ENCODE measurements at places on chromosomes 6 and 20. TPM values are rescaled to one million over a fixed set of nuclear protein-coding genes. Genes with fewer than 3 reads are reported as not detected.

DNA sequence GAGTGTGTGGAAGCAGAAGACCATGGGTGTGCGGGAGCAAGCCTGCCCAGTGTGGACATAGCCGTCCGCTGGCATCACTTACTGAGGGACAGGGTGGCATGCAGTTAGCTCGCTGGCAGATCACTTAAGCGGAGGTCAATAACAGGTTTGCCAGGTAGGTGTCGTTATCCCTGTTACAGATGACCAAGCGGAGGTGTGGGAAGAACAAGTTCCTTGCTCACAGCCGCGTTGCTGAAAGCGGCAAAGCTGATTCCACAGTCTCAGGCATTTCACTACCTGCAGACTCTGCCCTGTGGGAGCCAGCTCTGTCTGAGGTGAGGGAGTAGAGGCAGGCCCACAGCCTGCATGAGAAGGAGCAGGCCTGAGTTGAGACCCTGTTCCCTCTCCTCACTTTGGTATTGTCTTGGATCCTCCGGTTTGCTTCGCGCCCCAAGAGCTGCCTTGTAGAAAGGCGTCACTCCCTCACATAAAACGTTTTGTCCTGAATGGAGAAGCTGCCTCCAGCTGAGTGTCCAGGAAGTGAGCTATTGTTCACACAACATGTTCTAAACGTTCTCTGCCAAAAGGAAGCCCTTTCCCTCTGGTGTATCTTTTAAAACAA, 96.9 kb downstream of the TCP11 start:
- no peak for DNase-seq
- H3K27me3 ChIP-seq, result no peaks in the 10 kb centered on the region
- H3K4me3 ChIP-seq, result no peak overlapping the region
- H3K27ac ChIP-seq, result no peak overlapping the region
- peaks cover 16% of the 10 kb centered on the region for H3K4me1 ChIP-seq

DNA sequence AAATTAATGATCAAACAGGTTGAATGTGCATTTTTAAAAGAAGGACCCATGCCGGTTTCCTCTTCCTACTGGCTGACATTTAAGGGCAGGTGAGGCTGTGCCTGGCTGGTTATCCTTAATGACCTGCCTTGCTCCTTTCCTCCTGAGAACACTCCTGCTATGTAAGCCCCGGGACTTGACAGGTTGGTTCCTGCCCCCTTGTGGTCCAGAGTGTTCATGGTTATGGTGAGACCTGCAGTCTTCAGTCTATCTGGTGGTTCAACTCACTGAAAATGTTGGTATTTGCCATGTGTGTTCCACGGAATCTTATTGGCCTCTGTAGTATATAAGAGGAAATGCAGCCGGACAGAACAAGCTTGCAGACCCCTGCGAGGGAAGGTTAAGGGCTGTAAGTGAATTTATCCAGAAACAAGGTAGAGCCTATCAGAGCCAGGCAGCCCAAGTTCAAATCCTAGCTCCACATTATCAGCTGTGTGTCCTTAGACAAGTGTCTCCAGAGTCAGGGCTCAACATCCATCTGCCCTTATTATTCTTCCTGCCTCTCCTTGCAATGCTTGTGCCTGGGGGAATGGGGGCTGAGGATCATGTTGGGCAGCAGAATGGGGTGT, 5.2 kb upstream of the BPIFA3 start:
- no peak overlapping the region for H3K4me3 ChIP-seq
- H3K27me3 ChIP-seq, result peaks cover 61% of the 10 kb centered on the region
- DNase-seq, result no peak

- peak overlapping the region; percentile 96 for H3K27ac ChIP-seq
- H3K27me3 ChIP-seq, result no peaks in the 10 kb centered on the region
- DNase-seq, result peak; percentile 52
- peaks cover 2% of the 10 kb centered on the region for H3K36me3 ChIP-seq
- peak overlapping the region; percentile 98 for H3K4me3 ChIP-seq
Measured at GRCh38 chr6:31822036-31822821, 5.3 kb upstream of the HSPA1B start.

GRCh38 chr20:37540001-37540400, 12.3 kb upstream of the BLCAP start:
- no peaks in the 10 kb centered on the region for H3K36me3 ChIP-seq
- peaks cover 3% of the 10 kb centered on the region for H3K4me1 ChIP-seq
- peaks cover 32% of the 10 kb centered on the region for H3K27me3 ChIP-seq
- H3K27ac ChIP-seq, result no peak overlapping the region
- H3K4me3 ChIP-seq, result no peak overlapping the region

GRCh38 chr6:39207416-39208222, 21.7 kb downstream of the KCNK5 start:
- no peak overlapping the region for H3K4me3 ChIP-seq
- no peak overlapping the region for H3K27ac ChIP-seq
- DNase-seq, result no peak
- peaks cover 13% of the 10 kb centered on the region for H3K4me1 ChIP-seq
- no peaks in the 10 kb centered on the region for H3K36me3 ChIP-seq
- peaks cover 5% of the 10 kb centered on the region for H3K27me3 ChIP-seq

- H3K36me3 ChIP-seq, result no peaks in the 10 kb centered on the region
- no peak overlapping the region for H3K27ac ChIP-seq
- H3K4me3 ChIP-seq, result no peak overlapping the region
- peaks cover 9% of the 10 kb centered on the region for H3K27me3 ChIP-seq
- H3K4me1 ChIP-seq, result no peaks in the 10 kb centered on the region
Measured at GRCh38 chr20:9928955-9929354, 90.1 kb upstream of the PAK5 start.

DNA sequence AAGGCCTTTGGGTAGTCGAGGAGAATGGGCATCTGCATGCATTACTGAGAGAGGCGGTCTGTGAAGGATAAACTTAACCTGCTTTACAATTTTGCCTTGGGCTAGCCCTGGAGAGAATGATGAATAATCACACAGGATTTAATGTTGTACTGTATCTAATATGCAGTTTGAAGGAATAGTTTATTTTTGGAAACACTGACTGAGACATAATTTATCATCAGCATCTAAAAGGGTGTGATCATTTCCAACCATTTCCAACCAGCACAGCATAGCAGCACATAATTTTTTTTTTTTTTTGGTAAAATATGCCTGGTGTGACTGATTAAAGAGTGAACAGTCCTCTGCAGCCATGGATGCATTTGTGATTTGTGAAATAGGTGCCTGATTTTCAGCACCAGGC, 519.5 kb downstream of the PHF3 start:
- H3K4me3 ChIP-seq, result no peak overlapping the region
- H3K4me1 ChIP-seq, result no peaks in the 10 kb centered on the region
- no peaks in the 10 kb centered on the region for H3K36me3 ChIP-seq
- H3K27ac ChIP-seq, result no peak overlapping the region

Gene CPNE5
- total RNA-seq, result 16.0 TPM

Gene TCF15
- not detected for total RNA-seq

Gene KIF25
- not detected for total RNA-seq

- peaks cover 34% of the 10 kb centered on the region for H3K4me1 ChIP-seq
- peaks cover 3% of the 10 kb centered on the region for H3K36me3 ChIP-seq
- H3K27ac ChIP-seq, result peak overlapping the region; percentile 89
- no peak for DNase-seq
Measured at GRCh38 chr6:35681298-35681697, 7.4 kb downstream of the FKBP5 start.

- H3K4me1 ChIP-seq, result peaks cover 6% of the 10 kb centered on the region
- no peak overlapping the region for H3K27ac ChIP-seq
- DNase-seq, result no peak
Measured at GRCh38 chr6:133697185-133697584, 191.7 kb upstream of the TCF21 start.

DNA sequence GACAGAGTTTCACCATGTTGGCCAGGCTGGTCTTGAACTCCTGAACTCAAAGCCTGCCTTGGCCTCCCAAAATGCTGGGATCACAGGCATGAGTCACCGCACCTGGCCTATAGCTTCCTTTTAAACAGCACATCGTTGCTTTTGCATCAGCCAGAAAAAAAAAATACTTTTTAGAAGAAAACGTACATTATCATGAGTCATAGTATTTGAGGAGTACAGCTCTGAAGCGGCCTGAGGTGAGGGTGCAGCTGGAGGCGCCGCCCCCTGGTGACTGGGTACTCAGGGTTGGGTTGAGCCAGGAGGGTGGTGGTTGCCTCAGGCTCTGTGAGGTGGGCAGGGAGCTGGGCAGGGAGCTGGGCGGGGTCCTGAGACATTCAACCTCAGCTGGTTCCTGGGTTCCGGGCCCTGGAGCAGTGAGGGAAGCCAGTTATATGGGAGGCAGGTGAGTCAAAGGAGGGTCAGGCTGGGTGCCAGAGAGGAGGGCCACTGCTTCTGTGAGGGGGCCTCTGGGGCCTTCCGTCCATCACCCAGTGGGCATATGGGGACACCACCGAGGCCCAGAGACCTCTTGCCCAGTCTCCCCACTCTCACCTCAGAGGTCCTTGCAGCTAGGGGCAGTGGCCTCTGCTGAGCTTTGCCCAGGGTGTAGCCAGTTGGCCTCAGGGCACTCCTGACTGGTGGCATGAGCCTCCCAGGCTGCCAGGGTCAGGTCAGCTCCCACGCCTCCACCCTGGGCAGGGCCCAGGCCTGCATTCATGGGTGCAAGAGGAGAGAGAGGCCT, 11.7 kb upstream of the ID1 start:
- H3K27ac ChIP-seq, result no peak overlapping the region
- peaks cover 18% of the 10 kb centered on the region for H3K27me3 ChIP-seq
- DNase-seq, result no peak

Gene TAPBP
- 269 TPM for total RNA-seq

Gene SLC17A3
- 1.3 TPM for total RNA-seq

Gene NMBR
- total RNA-seq, result not detected

Gene C20orf141
- not detected for total RNA-seq

DNA sequence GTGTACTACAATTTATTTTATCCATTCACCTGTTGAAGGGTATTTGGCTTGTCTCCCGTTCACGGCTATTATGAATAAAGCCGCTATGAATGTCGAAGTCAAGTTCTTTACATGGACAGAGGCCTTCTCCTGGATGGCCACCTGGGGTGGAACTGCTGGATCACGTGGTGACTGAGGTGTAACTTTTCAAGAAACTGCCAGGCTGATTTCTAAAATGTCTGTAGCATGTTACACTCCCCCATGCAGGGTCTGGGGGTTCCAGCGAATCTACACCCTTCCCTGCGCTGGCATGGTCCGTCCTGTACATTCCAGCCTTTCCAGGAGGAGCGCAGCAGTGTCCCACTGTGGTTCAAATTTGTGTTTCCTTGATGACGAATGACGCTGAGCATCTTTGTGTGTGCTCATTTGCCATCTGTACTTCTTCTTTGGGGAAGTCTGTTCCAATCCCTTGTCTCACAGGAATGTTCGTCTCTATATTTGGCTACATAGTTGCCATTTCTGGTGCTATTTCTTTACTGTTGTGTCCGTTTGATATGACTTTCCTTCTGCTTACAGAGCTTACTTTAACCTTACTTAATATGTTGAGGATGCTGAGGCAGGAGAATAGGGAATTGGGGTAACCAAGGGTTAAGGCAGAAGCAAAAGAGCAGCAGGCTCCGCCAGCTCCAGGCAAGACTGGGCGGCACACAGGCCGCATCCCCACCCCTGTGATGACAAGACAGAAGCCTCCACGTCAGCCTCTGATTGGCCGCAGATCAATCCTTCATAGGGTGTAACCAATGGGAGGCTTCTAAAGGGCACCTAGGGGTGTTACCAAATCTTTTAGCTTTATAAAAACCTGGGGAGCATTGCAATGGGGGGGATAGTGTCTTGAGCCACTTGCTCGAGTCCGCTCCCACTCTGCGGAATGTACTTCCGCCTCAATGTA, 106.6 kb downstream of the TAF4 start:
- H3K27me3 ChIP-seq, result peaks cover 34% of the 10 kb centered on the region
- no peak for DNase-seq
- H3K27ac ChIP-seq, result no peak overlapping the region
- no peak overlapping the region for H3K4me3 ChIP-seq
- peaks cover 3% of the 10 kb centered on the region for H3K36me3 ChIP-seq

Gene CRISP3
- not detected for total RNA-seq

Gene JPH2
- total RNA-seq, result not detected

Gene HLA-DQA2
- 3.4 TPM for total RNA-seq

GRCh38 chr6:105664931-105665330, 262.0 kb upstream of the PREP start:
- H3K4me1 ChIP-seq, result no peaks in the 10 kb centered on the region
- H3K36me3 ChIP-seq, result peaks cover 5% of the 10 kb centered on the region
- H3K27me3 ChIP-seq, result peaks cover 11% of the 10 kb centered on the region
- no peak for DNase-seq

DNA sequence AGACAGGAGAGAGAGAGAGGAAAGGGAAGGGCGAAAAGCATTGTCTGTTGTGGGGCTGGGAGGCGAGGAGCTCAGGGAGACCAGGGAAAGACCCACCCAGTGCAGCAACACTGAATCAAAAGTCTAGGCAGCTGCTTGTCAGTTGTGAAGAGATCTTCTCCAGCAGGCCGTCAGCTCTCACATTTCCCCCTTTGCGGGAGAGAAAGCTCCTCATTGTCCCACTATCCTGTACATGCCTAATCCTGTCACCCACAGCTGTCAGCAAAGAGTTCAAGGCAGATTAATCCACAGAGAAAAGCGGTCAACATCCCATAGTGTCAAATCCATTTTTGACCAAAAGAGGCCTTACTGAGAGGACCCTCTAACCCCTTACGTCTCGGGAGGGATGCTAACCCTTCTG, 27.3 kb downstream of the RNF182 start:
- H3K36me3 ChIP-seq, result peaks cover 5% of the 10 kb centered on the region
- H3K4me3 ChIP-seq, result no peak overlapping the region
- H3K27ac ChIP-seq, result no peak overlapping the region
- DNase-seq, result no peak

- no peak overlapping the region for H3K27ac ChIP-seq
- no peaks in the 10 kb centered on the region for H3K27me3 ChIP-seq
- H3K36me3 ChIP-seq, result no peaks in the 10 kb centered on the region
- H3K4me3 ChIP-seq, result no peak overlapping the region
- H3K4me1 ChIP-seq, result no peaks in the 10 kb centered on the region
Measured at GRCh38 chr6:84362193-84362821, 134.9 kb upstream of the CEP162 start.

DNA sequence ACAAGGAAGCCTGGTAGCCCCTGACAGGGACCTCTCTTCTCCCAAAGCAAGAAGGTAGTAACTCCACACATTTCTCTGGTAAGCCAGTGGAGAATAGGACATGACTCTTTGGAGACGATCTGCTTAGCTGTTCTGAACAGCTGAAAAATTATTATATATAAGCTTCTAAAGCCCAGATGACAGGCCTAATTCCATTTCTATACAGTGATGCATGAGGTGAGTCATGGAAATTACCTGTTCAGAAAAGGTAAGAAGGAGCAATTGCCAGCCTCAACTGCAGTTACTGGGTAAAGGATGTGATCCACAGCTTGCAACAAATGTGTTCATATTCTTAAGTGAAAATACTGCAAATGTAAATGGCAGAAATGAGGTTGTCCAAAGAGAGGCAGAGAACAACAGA, 54.0 kb downstream of the PREP start:
- DNase-seq, result no peak
- no peaks in the 10 kb centered on the region for H3K4me1 ChIP-seq
- H3K4me3 ChIP-seq, result no peak overlapping the region

Gene CCM2L
- total RNA-seq, result not detected

DNA sequence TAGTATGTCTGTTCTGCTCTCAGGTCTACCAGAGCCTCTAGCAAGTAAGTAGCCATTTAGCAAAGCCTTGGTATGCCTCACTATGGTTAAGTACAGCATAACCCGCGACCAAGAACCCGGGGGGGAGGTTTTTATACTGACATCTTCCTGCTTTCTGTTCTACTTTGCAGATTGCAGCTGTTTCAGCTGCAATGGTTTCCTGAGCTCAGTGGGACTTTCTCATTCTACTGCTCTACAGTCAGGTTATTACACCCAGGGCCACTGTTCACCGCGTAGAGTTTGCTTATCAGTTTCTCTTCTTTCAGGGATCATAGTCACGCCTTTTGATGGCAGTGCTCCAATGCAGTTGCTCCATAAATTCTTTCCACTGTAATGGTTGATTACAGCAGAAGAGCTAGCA, 631.3 kb downstream of the TFAP2A start:
- no peak for DNase-seq
- no peaks in the 10 kb centered on the region for H3K4me1 ChIP-seq
- no peaks in the 10 kb centered on the region for H3K27me3 ChIP-seq
- no peak overlapping the region for H3K27ac ChIP-seq
- no peak overlapping the region for H3K4me3 ChIP-seq

Gene SRXN1
- total RNA-seq, result 2.9 TPM
